ENCODE measurements at places on chromosomes 2 and 18. TPM values are rescaled to one million over a fixed set of nuclear protein-coding genes. Genes with fewer than 3 reads are reported as not detected.

- H3K27ac ChIP-seq: no peak overlapping the region
- H3K27me3 ChIP-seq: no peaks in the 10 kb centered on the region
- H3K36me3 ChIP-seq: no peaks in the 10 kb centered on the region
- H3K4me3 ChIP-seq: no peak overlapping the region
Measured at GRCh38 chr2:154261473-154262027, 389.8 kb downstream of the GALNT13 start.

DNA sequence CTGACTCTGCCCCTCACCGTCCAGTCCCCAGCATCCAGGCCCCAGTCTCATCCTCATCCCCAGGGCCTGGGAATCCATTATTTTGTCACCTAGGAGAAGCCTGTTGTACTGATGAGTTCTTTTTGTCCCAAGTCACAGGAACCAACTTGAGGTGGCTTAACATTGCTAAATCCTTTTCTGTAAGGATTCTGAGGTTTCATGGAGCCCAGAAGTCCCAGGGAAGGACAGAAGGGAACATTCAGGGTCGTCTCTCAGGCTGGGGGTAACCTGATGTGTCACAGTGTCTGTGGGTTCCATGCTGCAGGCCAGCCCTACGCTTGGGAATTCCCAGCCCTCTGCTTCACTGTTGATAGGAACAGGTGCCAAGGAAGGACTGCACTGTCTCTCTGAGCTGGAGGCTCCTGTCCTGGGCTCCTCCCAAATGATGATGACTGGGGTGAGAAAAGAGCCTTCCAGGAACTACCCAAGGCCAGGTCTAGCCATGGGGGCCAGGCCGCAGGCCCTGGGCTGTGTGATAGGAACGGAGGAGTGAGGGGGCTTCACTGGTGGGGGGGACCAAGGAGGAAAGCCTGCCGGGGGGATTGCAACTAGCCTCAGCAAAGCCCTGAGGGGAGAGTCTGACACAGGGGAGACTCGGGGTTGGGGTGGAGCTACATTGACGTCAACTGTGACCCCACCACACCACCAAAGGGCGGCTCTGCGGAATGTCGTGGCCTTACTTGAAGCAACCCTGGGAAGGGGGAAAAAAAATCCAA, 145.7 kb downstream of the SMAD7 start:
- no peak overlapping the region for H3K27ac ChIP-seq
- peaks cover 17% of the 10 kb centered on the region for H3K4me1 ChIP-seq
- H3K36me3 ChIP-seq: no peaks in the 10 kb centered on the region

- peaks cover 4% of the 10 kb centered on the region for H3K36me3 ChIP-seq
- no peak for DNase-seq
- H3K4me1 ChIP-seq: peaks cover 29% of the 10 kb centered on the region
- peak overlapping the region; percentile 74 for H3K27ac ChIP-seq
Measured at GRCh38 chr2:37080689-37081088, 3.5 kb downstream of the HEATR5B start.

- no peak overlapping the region for H3K27ac ChIP-seq
- DNase-seq: no peak
- no peak overlapping the region for H3K4me3 ChIP-seq
- H3K4me1 ChIP-seq: no peaks in the 10 kb centered on the region
Measured at GRCh38 chr2:55403256-55403998, 16.2 kb downstream of the CCDC88A start.

GRCh38 chr2:85662899-85663593, 5.0 kb downstream of the SFTPB start:
- H3K27ac ChIP-seq: no peak overlapping the region
- peaks cover 4% of the 10 kb centered on the region for H3K27me3 ChIP-seq
- peaks cover 8% of the 10 kb centered on the region for H3K36me3 ChIP-seq
- H3K4me3 ChIP-seq: no peak overlapping the region

DNA sequence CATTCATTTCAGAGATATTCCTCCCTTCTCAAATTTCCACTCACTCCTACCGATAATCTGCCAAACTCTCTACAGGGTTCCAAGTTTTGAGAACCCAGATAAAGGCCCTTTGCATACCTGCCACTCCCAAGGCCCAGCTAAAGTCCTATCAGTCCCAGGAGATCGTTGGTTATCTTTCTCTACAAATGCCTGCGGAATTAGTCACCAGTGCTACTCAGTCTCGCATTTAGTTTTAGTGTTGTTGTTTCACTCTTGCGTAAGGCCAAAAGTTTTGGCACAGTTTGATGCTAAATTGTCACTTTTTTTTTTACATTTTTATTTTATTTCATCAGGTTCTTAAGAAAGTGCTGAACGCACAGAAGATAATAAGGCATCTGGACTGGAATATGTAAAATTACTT, 29.2 kb upstream of the SETBP1 start:
- H3K27me3 ChIP-seq: peaks cover 1% of the 10 kb centered on the region
- no peaks in the 10 kb centered on the region for H3K36me3 ChIP-seq
- H3K27ac ChIP-seq: no peak overlapping the region
- DNase-seq: no peak
- H3K4me3 ChIP-seq: no peak overlapping the region

DNA sequence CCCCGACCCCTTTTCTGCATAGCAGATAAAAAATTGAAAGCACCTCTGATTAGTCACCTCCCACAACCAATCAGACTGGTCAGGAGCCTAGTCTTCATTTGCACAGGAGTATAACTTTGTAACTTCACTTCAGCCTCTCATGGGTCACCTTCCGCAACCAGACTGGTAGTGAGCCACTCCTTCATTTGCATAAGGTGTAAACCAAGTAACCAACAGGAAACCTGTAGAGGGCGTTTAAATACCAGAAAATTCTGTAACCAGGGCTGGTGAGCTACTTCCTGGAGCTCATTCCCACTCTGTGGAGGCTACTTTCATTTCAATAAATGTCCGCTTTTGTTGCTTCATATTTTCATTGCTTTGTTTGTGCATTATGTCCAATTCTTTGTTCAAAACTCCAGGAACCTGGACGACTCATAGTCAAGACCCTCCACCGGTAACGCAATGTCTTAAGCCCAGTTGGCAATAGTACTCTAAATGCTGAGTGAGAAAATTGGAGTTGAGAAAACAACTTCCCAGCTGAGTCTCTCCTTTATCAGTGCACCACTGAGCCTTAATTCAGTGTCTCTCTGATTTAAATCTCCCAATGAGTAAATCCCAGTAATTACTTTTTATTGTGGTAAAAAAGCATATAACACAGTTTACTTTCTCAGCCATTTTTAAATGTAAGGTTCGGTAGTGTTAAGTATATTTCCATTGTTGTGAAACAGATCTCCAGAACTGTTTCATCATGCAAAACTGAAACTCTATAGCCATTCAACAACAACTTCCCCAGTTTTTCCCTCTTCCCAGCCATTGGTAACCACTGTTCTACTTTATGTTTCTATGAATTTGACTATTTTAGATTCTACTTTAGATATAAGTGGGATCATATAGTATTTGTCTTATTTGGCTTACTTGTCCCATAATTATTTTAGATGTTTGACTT, 392.7 kb upstream of the SLC8A1 start:
- H3K4me3 ChIP-seq: no peak overlapping the region
- no peak overlapping the region for H3K27ac ChIP-seq
- no peaks in the 10 kb centered on the region for H3K27me3 ChIP-seq
- no peak for DNase-seq

DNA sequence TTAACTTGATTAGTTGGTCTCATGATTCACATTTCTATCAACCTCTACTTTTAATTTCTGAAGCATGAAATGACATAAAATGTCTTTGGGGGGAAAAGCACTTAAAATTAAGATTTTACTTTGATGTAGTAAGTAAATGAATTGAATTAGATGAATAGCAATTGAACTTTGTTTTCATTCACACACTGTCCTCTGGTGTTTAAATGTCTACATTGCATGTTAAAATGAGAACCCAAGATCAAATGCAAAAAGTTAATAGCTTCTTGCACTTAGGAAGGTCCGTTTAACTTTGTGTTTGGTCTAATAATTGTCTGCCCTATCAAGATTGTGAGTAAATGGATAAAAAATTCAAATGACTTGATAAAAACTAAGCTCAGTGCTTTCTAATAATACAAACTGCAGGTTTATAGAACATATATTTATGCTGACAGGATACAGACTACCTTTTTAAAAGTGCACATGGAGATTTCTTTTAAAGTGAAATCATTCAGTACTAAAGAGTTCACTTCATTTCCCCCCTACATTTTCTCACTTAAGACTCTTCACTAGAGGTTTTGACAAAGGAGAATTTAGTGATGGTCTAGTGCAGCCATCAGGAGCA, 156.2 kb upstream of the NABP1 start:
- peaks cover 17% of the 10 kb centered on the region for H3K27me3 ChIP-seq
- H3K4me1 ChIP-seq: no peaks in the 10 kb centered on the region
- DNase-seq: no peak
- H3K27ac ChIP-seq: no peak overlapping the region
- no peaks in the 10 kb centered on the region for H3K36me3 ChIP-seq

- no peaks in the 10 kb centered on the region for H3K36me3 ChIP-seq
- H3K4me1 ChIP-seq: peaks cover 8% of the 10 kb centered on the region
- DNase-seq: peak; percentile 33
Measured at GRCh38 chr2:64454386-64455332, 697 bp downstream of the LGALSL start.

DNA sequence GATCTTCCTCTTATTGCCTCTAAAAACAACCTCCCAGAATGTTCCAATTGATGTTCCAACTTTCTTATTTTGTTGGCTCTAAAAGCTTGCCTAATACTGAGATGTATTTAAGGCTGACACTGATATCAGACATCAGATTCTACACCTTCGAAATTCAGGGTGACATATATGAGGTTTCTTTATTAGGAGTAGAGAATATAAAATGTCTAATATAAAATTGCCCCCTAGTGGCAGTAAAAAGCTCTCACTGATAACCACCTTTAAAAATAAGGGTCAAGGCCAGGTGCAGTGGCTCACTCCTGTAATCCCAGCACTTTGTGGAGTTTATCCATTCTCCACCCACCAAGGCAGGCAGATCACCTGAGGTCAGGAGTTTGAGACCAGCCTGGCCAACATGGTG, 789.7 kb upstream of the SLC39A10 start:
- no peak overlapping the region for H3K4me3 ChIP-seq
- H3K36me3 ChIP-seq: no peaks in the 10 kb centered on the region
- H3K27ac ChIP-seq: no peak overlapping the region
- DNase-seq: no peak
- no peaks in the 10 kb centered on the region for H3K27me3 ChIP-seq

GRCh38 chr2:85745619-85746018, 8.2 kb upstream of the ATOH8 start:
- no peak for DNase-seq
- H3K4me1 ChIP-seq: peaks cover 2% of the 10 kb centered on the region
- H3K4me3 ChIP-seq: no peak overlapping the region
- peaks cover 18% of the 10 kb centered on the region for H3K27me3 ChIP-seq
- H3K36me3 ChIP-seq: no peaks in the 10 kb centered on the region

DNA sequence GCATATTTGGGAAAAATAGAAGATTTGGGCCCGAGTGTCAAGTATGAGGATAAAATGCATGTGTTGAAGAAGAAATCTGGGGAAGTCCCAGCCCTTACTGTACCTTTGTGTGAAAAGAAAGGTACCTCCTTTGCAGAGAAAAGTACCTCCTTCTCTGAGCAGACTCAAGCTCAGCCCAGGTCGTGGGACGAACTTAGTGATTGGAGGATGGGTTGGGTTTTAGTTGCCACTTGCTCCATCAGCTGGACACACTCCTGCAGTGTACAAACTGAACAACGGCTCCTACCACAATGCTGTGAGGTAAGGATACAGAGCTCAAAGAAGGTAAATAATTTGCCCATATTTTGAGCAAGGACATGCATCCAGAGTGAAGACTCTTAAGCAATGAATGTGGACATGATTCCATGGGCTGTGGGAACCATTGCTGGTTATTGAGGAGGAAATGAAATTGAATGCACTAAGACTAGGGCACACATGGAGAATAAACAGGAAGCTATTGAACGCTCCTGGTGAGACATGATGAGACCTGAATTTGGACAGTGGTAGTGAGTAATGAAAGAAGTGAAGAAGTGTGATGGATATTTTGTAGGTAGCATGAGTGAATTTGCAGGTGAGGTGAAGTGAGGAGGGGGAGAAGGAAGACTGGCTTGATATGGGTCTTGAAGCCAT, 49.8 kb upstream of the IL1RL1 start:
- no peak overlapping the region for H3K27ac ChIP-seq
- no peak overlapping the region for H3K4me3 ChIP-seq
- no peaks in the 10 kb centered on the region for H3K36me3 ChIP-seq
- no peaks in the 10 kb centered on the region for H3K27me3 ChIP-seq

DNA sequence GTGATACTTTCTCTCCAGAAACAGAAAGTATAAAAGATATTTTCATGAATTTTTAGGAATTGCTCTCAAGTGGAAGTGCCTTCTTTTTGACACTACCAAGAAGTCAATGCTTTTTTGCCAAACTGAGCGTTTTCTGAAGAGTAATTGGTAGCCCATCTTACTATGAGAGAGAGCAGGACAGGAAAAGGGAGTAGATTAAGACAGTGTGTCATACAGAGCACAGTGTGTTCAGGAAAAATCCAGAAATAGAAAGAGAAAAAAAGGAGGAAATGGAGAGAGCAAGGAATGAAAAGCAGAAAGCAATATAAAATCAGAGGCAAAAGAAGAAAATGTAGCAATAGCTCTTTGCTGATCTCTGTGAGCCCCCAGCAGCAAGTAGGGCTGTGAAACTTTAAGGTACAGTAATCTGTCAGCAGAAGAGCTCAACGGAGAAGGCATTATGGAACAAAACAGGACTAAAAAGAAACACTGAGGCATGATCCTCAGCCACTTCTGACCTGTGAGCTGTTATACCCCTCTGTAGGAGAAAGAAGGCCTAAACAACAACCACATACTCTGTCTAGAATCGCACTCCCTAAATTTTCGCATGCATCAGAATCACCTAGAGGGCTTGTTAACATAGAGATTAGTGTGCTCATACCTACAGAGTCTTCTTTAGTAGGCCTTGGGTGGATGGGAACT, 15.0 kb upstream of the PGAP1 start:
- H3K4me1 ChIP-seq: no peaks in the 10 kb centered on the region
- H3K36me3 ChIP-seq: no peaks in the 10 kb centered on the region

DNA sequence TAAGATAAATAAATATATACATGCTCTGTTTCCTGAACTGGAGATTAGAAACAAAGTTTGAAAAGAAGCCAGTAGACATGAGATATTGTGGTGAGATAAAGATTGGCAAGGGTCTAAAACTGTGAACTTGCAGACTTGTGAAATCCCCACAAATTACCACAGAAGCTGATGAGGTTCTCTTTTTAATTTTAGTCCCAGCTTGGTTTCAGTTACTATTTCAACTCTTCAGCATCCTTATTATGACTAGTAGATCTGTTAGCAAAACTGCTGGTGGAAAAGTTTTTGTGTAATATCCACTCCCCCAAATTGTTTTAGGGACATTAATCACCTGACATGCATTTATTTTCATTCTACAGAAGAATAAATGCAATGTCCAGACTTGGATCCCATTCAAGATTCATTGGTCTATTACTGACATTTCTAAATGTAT, 20.8 kb downstream of the RASGRP3 start:
- H3K36me3 ChIP-seq: no peaks in the 10 kb centered on the region
- H3K4me1 ChIP-seq: peaks cover 11% of the 10 kb centered on the region

PRSS56 gene
- not detected for total RNA-seq

PLGLB1 gene
- total RNA-seq: 23.6 TPM

MYCN gene
- total RNA-seq: 0.16 TPM

TLX2 gene
- not detected for total RNA-seq
